Iris pigment epithelial cell (primary cell): ENCODE measurements at places on chromosomes 2 and 18.
A peak's percentile ranks its signal among the peaks of the same experiment; 100 is the strongest.

GRCh38 chr2:156083763-156084493 lies 248.6 kb downstream of the NR4A2 start:
- DNase-seq = no peak

- DNase-seq = no peak
Measured at GRCh38 chr2:45575881-45576280, 35.2 kb downstream of the SRBD1 start.

- DNase-seq = no peak
Measured at GRCh38 chr2:132429351-132429750, 12.7 kb downstream of the GPR39 start.

DNA sequence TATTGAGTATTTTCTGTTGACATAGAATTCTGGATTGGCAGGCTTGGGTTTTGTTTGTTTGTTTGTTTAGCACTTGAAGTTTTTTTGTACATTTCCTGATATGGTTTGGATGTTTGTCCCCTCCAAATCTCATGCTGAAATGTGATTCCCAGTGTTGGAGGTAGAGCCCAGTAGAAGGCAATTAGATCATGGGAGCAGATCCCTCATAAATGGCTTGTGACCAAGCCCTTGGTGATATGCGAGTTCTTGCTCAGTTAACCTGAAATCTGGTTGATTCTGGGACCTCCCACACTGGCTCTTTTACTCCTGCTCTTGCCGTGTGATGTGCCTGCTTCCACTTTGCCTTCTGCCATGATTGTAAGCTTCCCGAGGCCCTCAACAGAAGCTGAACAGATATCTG lies 98.0 kb downstream of the PTPN4 start:
- DNase-seq = no peak

- DNase-seq = peak; percentile 93
Measured at GRCh38 chr18:48834413-48835031, 116.2 kb downstream of the SMAD7 start.

- no peak for DNase-seq
Measured at GRCh38 chr2:34664266-34664665, 1065.2 kb upstream of the FAM98A start.

- no peak for DNase-seq
Measured at GRCh38 chr2:148527488-148528340, 116.8 kb upstream of the EPC2 start.

GRCh38 chr2:120473522-120474271 lies 127.8 kb downstream of the INHBB start:
- no peak for DNase-seq

DNA sequence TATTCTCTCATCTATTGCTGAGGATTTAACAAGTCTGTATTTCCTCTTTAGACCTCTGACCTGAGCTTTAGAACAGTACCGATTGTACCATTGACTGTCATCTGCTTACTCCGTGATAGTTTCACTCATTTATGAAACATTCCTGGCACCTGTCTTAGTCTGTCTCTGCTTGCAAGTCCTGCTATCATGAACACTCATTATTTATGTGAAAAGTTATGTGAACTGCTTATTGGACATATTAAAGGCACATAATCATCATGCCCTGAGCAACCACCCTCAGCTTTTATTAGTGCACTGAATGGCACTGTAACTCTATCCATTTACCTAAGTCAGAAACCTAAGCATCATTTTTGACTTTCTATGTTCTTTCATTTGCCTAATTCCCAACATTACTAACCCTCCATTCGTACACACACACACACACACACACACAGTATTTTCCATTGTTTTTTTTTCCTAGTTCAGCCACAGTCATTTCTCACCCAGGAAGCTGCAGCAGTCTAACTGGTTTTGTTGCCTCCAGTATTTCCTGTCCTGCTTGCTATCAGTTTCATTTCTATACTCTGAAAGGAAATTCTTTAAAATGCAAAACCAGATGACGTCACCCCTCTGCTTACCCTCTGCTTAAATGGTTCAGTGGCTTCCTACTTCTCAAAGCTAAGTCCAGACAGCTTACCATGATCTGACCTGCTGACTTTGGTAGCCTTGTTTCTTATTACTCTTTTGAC lies 146.1 kb downstream of the HAUS1 start:
- DNase-seq = peak; percentile 95

DNA sequence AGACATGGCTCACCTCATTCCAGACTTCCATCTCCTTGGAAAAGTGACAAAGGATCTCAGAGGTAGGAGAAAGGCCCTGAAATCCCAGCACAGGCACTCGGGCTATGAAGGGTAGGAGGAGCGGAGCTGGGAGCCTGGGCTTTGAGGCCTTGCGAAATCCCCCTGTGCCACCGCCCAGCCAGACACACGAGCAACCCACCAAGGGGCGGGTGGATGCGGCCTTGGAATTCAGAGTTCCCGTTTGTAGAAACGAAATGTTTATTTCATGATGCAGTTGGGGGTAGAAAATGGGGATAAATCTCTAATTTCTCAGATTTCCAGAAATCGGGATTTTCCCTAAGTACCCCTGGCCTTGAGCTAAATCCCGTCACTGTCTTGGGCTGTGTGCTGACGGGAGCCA lies 177.1 kb upstream of the HDAC4 start:
- no peak for DNase-seq

- no peak for DNase-seq
Measured at GRCh38 chr2:136651456-136652010, 113.8 kb upstream of the THSD7B start.

DNA sequence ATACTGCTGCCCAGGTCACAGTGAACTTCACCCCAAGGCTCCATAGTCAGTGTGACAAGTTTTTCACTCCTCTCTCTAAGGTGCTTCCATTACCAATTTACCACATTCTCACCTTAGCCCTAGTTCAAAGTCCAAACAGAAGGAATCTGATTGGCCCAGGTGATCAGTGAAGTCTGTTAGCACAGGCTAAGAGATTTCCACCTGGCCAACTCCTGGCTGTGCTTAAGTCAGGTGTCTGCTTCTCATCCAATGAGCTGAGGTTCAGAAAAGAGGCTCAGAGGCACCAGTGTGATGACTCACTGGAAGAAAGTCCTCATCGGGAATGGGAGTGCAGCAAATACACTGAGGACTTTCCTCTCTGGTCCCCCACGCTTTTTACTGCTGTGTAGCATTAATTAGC lies 164.4 kb upstream of the MGAT5 start:
- DNase-seq = no peak

DNA sequence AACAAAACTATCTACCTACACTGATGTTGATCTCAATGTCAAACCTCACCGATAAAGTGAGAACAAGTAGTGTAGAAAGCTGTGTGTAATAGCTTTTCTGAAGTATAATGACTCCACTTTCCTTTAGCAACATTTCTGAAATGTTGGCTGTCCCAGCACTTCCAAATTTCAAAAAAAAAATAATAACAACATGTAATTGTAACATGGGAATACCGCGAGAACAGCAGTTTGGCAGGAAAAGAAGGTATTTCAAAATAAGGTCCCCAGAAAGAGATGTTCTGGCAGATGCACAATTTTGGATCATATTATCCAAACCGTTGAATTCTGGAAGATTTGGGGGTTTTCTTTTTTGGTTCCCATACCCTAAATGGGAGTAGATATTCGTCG lies 352.0 kb downstream of the ARHGAP15 start:
- no peak for DNase-seq

DNA sequence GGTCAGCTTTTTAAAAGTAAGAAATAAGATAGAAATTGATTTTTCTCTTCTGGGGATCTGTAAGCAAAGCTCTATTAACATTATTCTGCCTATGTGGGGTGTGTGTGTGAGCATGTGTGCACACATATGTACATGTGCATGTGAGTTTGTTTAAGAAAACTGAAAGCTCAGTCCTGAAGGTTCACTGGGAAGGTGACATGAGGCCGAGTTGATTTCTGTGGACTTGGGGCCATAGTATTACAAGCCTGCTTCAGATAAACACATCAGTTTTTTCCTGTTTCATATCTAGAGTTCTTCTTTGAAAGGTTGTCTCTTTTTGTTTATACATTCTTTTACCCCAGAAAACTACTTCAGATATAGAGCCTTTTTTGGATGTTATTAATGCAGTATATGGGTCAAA lies 83.4 kb downstream of the SERPINB8 start:
- no peak for DNase-seq

DNA sequence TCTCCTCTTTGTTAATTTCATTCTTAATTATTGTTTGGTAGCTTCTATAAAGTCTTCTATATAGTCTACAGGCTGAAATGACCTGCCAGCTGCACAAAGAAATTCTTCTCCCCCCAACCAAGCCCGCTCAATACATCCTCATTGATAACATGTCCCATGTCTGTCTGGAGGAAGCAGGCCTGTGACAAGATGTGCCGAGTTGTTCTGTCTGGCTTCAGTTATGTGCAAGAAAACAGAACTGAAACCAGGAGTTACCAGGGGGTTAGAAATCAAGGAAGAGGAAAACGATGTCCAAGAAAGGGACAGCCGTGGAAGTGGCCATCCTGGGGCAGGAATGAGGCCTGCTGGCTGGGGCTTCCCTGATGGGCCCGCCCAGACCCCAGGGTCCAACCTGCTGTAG lies 57.6 kb downstream of the MTCL1 start:
- DNase-seq = no peak

- no peak for DNase-seq
Measured at GRCh38 chr18:65852273-65852672, 101.5 kb downstream of the CDH7 start.

GRCh38 chr2:190094316-190094871 lies 31.9 kb upstream of the MSTN start:
- no peak for DNase-seq

- no peak for DNase-seq
Measured at GRCh38 chr2:54638774-54639187, 84.7 kb upstream of the EML6 start.

- no peak for DNase-seq
Measured at GRCh38 chr18:70493461-70493860, 204.6 kb downstream of the SOCS6 start.

DNA sequence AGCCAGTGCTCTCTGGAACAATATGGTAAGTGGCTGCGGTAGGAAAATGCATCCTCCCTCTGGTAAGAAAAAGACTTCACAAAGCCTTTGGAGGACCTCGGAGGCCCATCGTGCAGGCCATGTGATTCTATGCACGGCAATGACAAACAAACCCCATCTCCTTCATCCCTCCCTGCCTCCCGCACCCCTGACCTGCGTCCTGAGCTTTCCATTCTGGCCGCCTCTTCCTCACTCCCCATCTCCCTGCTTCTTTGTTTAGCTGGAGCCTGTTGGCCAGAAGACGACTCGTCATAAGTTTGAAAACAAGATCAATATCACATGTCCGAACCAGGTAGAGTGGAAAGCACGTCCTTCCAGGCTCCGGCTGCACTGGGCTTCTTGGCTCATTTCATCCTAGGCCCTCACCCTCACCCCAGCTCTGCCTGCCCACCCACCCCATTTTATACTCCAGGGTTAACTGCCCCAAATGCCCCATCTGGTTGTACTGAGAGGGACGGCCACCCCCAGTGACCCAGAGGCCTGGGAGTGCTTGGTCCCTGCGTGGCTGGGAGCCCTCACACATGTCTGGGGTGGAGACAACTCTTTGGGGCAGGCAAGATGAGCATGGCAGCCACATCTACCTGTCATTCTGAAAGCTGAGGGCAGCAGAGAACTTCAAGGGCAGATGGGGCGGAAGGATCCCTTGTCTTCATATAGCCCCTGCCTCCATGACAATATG lies 94.0 kb downstream of the PLB1 start:
- no peak for DNase-seq

GRCh38 chr2:97936199-97936598 lies 59.5 kb downstream of the TMEM131 start:
- peak; percentile 14 for DNase-seq

GRCh38 chr2:118525346-118525745 lies 322.1 kb downstream of the EN1 start:
- DNase-seq = no peak

GRCh38 chr2:201768918-201769317 lies 11.8 kb downstream of the ALS2 start:
- DNase-seq = peak; percentile 68

GRCh38 chr2:33529771-33530481 lies 53.5 kb downstream of the RASGRP3 start:
- peak; percentile 90 for DNase-seq

GRCh38 chr2:101741775-101742520 lies 44.4 kb downstream of the MAP4K4 start:
- no peak for DNase-seq

DNA sequence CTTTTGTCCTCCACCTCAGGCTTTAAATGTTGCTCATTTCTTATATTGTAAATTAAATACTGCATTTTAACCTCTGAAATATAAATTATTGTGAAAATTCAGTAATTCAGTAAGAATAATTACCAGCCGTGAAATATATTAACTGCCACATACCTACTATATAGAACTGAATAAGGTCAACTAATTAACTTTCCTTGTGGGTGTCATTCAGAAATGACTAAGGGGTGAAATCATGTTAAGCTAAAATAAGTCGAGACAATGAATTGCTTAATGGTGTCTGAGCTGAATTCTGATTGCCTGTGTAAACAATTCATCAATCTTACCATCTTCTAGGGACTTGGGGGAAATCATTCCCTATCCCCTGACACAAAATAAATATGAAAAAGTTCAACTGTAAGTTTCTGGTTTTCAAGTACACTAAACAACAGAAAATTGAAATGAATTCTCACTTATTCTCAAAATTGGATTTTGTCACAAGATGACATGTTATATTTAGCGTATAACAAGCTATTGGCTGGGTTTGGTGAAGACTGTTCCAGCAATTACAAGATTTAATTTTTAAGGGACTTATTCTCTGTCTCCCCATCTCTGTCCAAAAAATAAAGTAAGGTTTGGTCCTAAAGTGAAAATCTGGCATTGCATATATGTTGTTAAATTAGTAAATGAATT lies 255.1 kb downstream of the METTL4 start:
- no peak for DNase-seq

- no peak for DNase-seq
Measured at GRCh38 chr2:167331636-167332232, 443.5 kb downstream of the XIRP2 start.

DNA sequence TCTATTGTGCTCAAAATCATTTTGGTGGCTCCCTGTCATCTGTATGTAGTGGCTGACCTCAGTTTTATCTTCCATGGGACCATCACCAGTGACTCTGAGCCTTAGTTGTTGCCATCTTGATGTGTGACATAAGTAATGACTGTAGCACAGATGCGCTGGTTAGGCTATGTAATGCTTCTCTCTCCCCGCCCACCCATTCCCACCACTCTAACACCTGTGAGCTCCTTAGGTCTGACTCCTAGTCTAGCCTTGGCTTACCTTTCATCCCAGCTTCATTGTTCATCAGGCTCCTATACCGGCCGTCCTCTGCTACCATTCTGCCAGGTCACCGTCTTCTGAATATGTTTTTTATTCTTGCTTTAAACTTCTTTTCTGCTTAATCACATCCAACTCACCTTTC lies 17.2 kb downstream of the MYO1B start:
- DNase-seq = peak; percentile 54

- DNase-seq = no peak
Measured at GRCh38 chr2:75571730-75572430, 11.1 kb upstream of the EVA1A start.

DNA sequence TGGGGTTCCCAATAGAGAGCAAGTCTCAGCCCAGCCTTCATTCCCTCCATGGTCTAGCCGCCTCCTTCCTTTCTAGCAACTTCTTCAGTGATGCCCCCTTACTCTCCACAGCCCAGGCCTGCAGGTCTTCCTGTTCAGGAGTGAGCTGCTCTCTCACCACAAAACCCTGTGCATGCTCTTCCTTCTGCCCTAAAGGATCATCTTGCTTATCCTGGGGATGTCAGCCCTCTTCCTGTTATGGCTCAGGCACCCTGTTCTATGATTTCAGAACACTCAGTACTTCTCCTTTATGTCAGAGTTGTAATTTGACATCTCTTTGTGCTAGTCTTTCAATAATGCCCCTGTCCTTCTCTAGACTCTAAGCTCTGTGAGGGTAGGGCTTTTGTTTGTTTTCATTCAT lies 19.4 kb downstream of the TMEM178A start:
- DNase-seq = no peak

GRCh38 chr18:41703744-41704530 lies 251.1 kb upstream of the PIK3C3 start:
- peak; percentile 42 for DNase-seq
